ENCODE measurements at places on chromosomes 16 and 17.

GRCh38 chr17:20171741-20172365 is 162.7 kb downstream of the SPECC1 start:
- no peak for DNase-seq

- no peak for DNase-seq
Observed at GRCh38 chr17:78537217-78537860, 39.9 kb downstream of the DNAH17 start.

- no peak for DNase-seq
Observed at GRCh38 chr17:419073-419735, 66.6 kb upstream of the RPH3AL start.

DNA sequence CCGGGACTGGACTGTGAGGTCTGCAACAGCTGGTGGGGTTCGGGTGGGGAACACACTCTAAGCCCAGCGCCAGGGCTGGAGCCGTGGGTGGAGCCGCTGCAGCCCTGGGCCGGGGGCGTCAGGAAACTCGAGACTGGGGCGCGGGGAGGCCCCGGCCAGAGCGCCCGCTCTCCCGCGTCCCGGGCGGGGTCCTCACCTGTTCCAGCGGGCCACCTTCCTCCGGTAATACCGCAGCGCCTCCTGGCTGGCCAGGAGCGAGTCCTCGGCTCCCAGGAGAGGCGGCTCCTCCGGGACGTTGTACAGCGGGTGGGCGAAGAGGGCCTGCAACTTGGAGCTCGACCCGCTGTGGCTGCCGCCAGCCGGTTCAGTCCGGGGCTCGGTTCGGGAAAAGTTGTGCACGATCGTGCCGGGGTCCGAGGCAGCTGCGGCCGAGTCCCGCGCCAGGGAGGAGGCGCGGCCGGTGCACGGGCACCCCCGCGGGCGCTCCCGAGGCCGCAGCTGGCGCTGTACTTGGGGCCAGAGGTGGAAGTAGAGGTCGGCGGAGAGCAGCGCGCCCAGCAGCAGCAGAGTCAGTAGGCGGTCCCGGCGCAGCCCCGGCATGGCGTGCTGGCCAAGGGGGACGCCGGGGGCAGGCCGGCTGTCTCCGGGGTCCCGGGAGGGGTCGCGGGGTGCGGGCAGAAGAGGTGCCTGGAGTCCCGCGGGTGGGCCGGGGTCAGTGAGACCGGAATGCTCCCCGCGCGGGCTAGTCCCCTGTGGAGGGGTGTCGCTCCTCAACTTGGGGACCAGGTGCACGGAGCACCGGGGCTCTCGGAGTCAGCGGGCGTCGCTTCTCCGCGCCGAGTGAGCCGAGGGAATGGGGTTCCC is 868 bp downstream of the FAM20A start:
- no peak for DNase-seq

GRCh38 chr16:54430491-54431030 is 144.0 kb upstream of the IRX3 start:
- no peak for DNase-seq

DNA sequence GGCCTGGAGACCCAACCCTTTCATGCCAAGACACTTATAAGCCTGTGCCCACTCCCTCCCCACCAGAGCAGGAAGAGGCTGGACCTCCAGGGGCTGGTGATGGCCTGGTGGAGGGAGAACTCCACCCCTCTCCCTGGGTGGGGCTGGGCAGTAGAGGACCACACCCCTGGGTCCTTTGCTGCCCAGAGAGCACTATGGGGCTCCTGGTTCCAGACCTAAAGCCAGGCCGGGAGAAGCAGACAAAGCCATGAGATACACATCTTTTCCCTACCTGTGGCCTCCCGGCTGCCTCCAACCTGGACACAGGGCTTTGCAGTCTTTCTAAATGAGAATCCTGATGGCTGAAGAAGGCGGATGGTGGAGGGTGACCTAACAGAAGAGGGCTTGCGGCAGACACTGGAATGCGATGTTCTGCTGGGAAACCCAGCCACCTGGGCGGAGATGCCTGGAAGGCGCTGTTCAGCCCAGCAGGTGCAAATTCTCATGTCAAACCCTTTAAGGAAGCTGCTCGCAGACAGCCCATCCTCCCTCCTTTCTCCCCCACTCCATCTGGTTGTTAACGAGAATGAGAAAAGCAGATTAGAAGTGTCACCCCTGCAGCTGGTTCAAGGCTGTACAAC is 43.9 kb upstream of the KIFC3 start:
- no peak for DNase-seq

- DNase-seq, result no peak
Observed at GRCh38 chr16:19228575-19228974, 57.0 kb upstream of the CLEC19A start.

- peak; percentile 95 for DNase-seq
Observed at GRCh38 chr17:2172077-2172851, 117.4 kb downstream of the HIC1 start.

DNA sequence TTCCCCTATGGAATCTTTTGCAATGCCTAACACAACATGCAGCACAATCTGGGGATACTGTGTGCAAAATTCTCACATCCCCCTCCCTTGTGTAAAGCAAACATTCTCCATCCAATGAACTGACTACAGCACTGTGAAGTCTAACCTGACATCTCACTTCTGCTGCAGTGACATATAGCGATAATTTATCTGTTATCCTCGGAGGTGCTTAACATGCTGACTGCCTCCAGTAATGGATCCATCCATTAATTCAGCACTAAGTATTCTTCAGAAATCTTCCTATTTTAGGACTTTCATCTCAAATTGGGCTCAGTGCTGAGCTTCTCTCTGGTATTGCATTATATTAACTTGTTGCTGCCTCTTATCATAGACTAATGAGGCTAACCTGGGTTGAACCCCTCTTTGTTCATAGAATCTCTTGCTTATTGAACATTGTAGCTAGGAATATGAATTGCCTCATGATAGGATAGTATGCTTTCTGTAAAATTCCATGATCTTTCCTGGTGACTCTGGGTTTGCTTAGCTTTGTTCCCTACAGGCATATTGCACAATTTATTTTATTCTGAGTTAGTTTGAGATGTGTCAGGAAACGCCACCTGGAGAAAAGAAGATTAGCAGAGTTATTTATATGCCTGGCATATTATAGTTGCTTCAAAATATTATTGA is 187.9 kb downstream of the CNTNAP4 start:
- DNase-seq, result no peak

DNA sequence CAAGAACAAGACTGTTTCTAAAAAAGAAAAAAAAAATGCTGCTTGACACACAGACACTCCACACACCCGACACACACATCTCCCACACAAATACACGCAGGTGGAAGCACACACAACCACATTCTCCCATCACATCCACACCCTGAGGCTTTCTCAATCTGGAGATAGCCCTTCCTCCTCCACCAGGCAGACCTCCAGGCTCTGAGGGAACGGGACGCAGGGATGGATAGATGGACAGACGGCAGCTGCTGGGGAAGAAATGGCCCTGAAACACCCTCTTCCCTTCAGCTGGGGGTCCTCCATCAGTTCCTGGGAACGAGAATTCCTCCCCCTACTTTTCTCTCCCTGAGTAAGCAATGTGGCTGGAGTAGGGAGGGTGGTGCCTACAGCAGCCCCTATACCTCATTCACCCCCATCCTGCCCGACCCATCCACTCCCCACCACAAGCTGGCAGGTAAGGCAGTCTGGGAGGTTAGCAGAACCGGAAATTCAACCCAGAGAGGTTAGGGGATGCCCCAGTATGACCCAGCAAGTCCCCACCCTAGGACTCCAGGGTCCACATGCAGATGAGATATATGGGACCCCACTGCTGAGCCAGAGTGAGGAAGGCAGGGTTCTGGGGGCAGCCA is 4.1 kb upstream of the LITAFD start:
- no peak for DNase-seq

GRCh38 chr16:77944631-77945030 is 77.7 kb upstream of the CLEC3A start:
- DNase-seq, result no peak

DNA sequence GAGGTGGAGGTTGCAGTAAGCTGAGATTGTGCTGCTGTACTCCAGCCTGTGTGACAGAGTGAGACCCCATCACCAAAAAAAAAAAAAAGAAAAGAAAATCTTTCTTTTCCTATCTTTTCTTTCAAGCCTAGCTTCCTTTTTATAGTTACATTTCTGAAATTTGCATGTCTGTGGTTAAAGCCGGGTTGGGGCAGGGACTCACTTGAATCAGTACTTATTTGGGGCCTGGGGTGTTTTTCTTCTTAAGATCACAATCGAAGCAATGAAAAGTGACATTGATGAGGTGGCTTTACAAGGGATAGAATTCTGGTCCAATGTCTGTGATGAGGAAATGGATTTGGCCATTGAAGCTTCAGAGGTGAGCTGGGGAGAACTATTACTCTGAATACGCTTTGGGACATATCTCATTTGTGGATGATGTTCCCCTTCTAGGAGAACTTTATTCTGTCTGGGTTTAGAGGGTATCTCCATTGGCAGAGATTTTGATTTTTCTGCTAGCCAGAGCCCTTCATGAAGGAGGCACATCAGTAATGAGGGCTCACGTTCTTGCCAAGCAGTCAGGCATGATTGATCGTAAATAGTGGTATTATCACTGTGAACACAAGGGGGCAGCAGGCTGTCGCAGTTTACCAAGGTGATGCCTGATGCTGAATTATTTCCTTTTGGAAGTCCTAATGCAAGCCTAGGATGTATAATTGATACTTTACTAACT is 14.3 kb downstream of the KPNB1 start:
- peak; percentile 27 for DNase-seq

DNA sequence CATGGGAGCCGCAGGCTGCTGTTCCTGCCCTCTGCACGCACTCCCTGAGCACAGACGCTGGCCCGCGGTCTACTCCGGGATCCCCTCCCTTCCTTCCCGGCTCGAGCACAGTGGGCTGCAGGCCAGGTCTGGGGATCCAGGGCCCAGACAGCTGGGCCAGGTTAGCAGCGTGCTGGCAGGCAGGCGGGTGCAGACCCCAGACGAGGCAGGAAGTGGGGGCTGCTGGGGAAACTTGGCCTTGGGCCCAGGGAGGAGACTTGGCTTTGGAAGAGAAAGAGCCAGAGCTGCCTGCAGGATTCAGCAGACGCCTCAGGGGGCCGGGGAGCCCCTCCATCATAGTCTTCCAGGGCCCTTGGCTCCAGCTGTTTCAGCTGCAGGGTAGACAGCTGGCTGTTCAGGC is 30.2 kb upstream of the ABCC3 start:
- peak; percentile 27 for DNase-seq

- no peak for DNase-seq
Observed at GRCh38 chr16:83542491-83542890, 265.3 kb upstream of the HSBP1 start.

GRCh38 chr16:46929378-46930332 is 43.8 kb downstream of the DNAJA2 start:
- no peak for DNase-seq

DNA sequence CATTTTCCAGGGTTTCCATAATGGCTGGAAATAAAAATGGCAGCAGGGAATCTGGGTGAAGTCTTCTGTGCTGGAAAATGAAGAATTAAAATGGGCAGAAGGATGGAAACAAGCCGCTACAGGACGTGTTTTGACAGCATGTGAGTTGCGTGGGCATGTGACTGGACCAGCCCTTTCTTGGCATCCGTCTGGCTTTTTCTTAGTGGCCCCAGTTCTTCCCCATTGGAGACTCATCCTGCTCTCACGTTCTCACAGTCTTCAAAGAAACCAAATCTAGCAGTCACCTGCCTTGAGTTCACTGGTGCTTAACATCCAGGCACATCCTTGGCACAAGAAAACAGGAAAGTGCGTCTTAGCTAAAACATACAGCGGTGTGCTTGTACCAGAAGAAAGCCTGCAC is 180.2 kb upstream of the CACNG5 start:
- no peak for DNase-seq

- no peak for DNase-seq
Observed at GRCh38 chr16:66605177-66605978, 874 bp downstream of the CMTM3 start.

- DNase-seq, result no peak
Observed at GRCh38 chr16:86992587-86992986, 324.6 kb downstream of the C16orf95 start.

GRCh38 chr17:40909351-40909750 is 24.3 kb upstream of the KRT20 start:
- DNase-seq, result peak; percentile 79

DNA sequence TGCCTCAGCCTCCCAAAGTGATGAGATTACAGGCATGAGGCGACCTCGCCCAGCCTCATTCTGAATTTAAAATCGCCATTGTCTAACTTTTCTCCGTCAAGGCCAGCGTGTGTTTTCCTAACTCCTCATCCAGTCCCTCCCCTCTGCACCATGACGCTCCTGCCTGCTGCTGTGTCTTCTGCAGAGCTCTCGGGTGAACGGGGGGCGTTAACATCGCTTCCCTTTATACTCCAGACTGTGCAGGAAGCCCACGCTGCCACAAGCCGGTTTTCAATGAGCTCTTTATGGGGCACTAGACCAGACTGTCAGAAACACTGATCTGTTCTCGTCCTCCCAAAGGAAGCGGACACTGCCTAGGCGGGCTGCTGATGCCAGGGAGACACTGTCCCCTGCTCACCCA is 13.2 kb downstream of the AANAT start:
- DNase-seq, result no peak

GRCh38 chr16:265711-266110 is 10.0 kb downstream of the RGS11 start:
- DNase-seq, result no peak

GRCh38 chr16:64206862-64207261 is 915.0 kb downstream of the CDH11 start:
- no peak for DNase-seq

DNA sequence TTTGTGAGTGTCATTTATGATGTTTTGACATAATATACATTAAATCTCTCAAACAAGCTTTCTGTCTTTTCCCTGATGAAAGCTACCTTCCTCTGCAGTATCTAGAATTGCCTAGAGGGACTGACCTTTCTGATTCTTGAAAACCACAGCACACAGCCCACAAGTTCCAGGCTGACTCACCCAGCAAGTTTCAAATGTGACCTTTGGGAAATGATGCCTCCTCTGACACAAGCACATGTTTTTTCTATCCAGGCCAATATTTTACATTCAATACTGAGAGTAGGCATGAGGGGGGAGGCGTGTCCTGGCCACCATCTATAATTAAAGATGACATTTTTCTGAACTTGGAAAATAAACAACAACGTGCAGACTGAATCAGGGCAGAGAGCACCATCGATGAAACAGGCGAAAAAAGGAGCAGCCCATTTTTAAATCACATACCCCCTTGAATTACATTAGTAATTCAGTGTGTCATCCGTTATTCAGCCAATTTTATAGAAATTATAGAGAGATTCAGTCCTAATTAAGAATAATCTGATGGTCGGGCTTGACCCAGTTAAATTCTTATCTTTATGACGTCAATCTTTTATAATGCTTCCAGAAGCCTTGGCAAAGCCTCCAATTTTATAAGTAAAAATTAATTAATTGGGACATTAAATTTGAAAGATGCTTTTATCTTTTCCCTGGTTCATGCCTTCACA is 292.6 kb upstream of the CDH11 start:
- DNase-seq, result no peak

GRCh38 chr16:12435730-12436129 is 368.0 kb downstream of the CPPED1 start:
- DNase-seq, result no peak

GRCh38 chr16:48013491-48013901 is 142.3 kb downstream of the ABCC12 start:
- DNase-seq, result no peak

GRCh38 chr17:1431631-1432104 is 24.4 kb downstream of the CRK start:
- no peak for DNase-seq
